ENCODE measurements at places on chromosomes 12 and 14.

DNA sequence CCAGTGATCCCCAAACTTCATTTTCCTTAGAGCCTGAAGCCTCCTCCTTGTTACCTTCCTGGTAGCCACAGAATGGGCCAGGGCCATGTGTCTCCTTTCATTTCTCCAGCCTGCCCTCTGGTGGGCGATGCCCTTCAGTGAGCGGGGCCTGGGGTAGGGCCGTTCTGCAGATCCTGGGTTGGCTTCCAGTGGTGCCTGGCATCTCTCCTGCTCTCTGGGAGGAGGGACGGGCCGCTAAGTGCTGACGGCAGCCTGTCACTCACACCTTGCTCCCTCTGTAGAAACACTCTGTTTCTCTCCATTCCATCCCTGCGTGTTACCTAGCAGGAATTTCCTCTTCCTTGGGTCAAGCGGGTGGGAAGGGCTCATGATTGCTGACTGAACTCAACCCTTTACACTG, 232.1 kb downstream of the CACNA1C start:
- DNase-seq: peak; percentile 87

GRCh38 chr12:68158432-68158831, 1.1 kb downstream of the IFNG start:
- DNase-seq: no peak

GRCh38 chr12:40207551-40207950, 17.2 kb upstream of the LRRK2 start:
- no peak for DNase-seq

DNA sequence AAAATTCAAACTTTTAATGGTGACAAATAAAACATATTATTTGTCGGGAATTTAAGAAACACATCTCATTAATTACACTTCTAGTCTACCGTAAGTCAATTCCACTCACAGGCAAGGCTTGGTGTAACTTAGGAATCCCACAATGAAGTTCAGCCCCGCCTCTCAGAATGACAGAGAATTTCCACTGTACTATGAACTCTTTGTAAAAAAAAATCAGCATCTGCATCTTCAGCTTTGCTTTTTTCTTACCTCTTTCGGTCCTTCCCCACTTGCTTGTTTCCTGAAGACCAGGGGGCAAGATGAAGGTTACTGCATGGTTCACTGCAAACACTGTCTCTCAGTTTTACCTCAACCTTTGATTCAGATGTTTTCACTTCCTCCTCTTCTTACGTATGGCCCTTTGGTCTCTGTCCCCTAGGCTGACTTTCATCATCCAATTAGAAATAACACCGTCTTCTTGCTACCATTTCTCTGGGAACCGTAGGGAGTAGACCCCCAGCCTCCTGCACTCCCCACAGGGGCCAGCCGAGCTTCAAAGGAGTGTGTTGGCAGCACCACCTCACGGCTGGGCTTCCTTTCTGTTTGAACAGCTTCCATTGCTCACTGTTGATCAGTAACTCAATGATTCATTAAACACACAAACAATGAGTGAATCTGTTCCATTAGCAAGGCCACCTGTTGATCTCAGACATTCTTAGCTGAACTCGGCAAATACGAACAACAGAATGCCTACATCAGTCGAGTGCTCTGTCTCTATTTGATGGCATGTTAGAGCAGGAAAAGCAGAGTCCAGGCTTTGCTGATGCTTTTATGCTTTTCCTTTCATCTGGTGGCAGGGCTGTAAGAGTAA, 343.0 kb downstream of the BMP4 start:
- peak; percentile 23 for DNase-seq

DNA sequence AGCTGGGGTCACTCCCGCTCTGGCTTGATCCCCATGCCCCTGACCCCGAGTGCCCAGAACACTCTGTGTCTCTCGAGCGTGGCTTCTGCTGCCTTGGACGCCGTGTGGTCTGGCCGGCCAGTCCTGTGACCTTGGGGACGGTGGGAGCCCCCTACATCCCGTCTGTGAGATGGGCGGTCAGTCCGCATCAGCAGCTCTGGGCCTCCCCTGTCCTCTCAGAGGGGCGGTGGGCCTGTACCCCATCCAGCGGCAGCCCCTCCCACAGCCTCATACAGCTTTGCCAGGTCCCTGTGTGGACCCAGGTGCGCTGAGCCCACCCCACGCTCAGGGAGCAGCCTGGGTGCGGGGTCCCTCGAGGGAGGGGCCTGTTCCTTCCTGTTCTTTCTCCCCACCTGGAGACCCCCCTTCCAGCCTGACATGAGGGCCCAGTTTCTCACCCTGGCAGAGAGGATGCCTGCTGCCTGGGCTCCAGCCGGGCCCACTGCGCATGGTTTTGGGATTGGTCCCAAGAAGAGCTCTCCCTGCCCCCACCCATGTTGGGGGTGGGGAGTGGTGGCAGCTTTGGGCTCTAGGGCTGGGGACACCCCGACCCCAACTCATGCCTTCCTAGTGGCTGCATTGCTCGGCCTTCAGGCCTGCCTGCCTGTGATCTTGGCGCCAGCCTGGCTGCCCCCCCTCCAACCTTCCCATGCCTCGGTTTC, 1.5 kb downstream of the MTA1 start:
- no peak for DNase-seq

DNA sequence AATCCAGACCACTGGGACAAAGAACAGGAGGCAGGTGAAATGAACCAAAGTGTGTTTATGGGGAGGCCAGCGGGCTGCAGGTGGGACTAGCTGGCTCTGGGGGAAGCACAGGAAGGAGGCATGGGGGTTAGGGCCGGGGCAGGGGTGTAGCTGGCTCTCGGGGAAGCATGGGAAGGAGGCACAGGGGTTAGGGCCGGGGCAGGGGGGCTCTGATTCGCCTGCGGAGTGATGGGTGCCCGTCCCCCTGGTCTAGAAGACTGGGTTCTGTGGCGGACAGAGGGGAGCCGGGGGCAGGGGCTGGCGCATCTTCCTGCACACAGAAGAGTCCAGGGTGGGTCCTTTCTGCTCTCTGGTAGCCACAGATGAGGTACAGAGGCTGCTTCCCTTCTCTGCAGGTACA, 310.3 kb downstream of the TMEM121 start:
- DNase-seq: no peak

DNA sequence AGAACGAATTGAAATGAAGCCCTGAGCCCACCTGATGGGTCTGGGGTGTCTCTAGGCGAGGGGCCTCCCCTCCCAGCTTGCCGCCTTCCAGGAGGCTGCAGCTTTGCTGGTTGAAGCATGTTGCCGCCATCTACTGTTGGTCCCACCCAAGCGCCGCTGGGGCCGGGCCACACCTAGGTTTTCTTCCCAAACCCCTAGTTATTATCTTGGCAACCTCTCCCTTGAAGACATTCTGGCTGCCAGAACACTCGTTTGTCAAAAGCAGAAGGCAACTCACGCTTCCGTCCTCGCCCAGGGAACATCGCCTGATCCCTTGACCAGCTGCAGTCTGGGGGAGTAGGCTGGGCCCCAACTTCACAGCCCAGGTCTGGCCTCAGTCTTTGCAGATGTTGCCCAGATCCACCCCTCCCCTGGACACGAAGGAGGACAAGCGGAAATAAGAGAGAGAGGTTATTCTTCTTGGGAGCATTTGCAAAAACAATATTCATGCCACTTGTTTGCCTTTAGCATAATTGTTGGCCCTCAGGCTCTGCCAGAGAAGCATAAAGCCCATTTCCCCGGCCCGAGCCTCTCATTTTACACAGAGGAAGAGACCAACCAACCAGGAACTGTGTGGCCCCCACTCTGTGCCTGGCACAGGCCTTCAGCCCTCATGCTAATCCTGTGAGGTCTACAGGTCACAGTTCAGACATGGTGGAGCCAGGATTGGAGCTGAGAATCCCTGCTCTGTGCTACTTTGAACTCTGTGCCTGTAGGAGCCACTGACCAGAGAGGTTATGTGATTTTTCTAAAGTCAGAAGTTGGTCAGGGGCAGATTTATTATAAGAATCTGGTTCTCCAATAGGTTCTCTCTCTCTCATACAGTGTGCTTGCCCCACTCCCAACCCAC, 6.8 kb downstream of the EMP1 start:
- peak; percentile 71 for DNase-seq

- no peak for DNase-seq
These were observed 337.7 kb downstream of the TMEM121 start for GRCh38 chr14:105864116-105864515.
